ENCODE measurements at places on chromosomes 4 and X.

DNA sequence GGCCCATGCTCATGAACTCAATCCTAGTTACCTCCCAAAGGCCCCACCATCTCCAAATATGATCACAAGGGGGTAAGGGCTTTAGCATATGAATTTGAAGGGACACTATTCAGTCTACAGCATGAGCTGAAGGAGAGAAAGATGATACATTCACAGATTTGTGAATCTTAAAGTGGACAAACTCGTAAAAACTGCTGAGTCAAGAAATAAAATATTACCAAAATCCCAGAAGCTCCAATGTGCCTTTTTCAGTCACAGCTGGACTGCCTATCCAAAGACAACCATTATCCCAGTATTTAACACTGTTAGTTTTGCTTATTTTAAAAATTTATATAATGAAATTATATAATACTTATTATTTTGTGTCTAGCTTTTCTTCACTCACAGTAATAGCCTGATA, 109.0 kb downstream of the CXXC4 start:
- DNase-seq = no peak

GRCh38 chr4:15479089-15479912, 9.6 kb downstream of the CC2D2A start:
- peak; percentile 92 for DNase-seq

DNA sequence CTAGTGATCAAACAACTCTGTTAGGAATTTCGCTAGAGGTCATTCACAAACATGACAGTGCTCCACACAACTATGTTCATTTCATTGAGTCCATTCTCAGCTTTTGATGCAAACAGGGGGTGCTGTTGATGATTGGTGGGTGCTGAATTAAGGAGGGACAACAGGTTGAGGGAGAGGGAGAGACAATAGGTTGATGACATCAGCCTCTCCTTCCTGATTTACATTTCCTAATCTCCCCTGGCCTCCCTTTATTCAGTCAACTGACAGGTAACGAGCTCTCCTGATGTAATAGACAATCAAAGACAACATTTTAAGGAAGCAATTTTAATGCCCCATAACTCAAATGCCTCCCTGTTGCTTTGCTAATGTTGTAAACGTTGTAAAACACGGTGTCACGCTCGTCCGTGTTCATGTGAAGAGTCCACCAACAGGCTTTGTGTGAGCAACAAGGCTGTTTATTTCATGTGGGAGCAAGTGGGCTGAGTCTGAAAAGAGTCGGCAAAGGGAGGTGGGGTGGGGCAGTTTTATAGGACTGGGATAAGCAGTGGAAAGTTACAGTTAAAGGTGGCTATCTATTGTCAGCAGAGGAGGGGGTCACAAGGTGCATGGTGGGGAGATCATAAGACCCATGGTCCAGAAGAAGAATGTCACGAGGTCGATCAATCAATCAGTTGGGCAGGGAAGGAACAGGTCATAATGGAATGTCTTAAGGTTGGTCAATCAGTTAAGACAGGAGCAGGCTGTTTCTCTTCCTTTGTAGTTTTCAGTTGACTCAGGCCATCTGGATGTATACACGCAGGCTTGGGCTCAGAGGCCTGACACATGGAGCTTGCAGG, 4.8 kb upstream of the GAR1 start:
- DNase-seq = no peak

- DNase-seq = peak; percentile 25
Measured at GRCh38 chr4:2923141-2923551, 40.1 kb downstream of the NOP14 start.

GRCh38 chrX:118968031-118968430, 6.4 kb upstream of the LONRF3 start:
- no peak for DNase-seq

DNA sequence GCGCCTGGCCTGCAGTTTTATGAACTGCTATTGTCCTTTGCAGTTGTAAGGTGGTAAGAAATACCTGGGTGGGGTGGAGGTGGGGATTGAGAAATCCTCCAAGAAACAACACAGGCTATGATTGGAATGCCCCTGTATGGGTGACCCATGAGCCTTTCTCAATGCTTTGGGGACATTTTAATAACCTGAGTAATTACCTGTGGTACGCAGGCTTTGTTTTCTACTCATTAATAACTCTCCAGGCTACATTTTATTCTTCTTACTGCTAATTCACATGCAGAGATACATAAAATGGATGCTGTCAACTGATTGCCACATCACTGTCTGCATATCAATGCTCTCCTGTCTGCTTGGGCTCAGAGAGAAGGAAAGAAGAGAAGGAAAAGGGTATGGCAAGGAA, 41.8 kb downstream of the PHEX start:
- DNase-seq = no peak

DNA sequence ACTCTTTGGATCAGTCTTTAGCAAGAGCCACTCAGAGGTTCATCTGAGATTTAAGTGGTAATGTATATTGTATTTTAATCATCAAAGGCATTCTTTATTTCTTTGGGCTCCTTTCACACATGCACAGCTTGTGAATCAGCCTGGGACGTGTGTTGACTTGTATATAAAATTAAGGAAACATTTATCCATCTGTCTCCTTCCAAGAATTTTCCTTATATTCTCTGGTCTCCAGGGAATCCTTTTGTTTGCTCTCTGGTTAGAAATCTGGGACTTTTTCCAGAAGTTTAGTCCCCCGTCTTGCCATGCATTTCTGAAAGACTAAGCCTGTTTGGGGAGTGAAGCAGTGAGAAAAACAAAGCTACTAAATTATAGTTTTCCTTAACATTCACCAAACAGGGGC, 212.3 kb downstream of the DCAF12L2 start:
- DNase-seq = peak; percentile 1

- no peak for DNase-seq
Measured at GRCh38 chrX:153764786-153765137, 713 bp downstream of the PLXNB3 start.

GRCh38 chr4:121198251-121198650, 34.1 kb upstream of the TNIP3 start:
- DNase-seq = no peak

DNA sequence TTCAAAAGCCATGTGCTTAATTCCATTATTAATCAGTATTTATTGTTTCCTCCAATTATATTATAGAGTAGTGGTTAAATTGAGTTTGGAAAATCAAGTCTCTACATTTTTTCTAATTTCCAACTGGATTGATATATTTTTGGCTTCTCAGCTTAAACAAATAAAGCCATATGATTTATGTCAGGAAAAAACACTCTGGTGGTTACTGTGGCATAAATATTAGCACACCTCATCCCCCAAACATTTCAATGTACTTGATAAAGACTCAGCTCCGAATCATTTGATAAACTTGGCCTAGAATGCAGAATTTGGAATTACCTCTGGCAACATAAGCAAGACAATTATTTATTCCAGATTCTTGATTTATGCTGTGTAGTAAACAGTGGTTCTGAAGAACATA, 2313.8 kb downstream of the ARAP2 start:
- DNase-seq = no peak

- DNase-seq = no peak
Measured at GRCh38 chr4:138367942-138368341, 125.8 kb upstream of the SLC7A11 start.

DNA sequence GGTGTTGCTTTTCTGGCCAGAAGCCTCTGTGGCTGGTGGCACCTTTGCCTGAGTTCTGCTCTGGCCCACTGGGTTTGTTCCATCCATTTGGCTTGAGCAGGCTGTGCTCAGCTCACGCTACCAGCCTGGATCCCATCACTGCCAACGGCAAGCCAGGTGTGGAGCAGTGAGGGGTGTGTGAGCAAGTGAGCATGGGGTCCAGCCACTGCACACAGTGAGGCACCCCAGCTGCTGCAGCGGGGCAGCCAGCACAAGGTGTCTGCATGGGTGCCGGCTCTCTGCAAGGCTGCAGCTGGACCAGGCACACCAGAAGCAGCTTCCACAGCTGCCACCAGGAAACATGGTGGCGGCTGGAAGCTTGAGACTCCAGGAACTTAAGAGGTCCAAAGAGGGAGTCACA, 46.8 kb downstream of the ARAP2 start:
- DNase-seq = no peak

GRCh38 chr4:138393886-138394610, 151.9 kb upstream of the SLC7A11 start:
- DNase-seq = no peak

DNA sequence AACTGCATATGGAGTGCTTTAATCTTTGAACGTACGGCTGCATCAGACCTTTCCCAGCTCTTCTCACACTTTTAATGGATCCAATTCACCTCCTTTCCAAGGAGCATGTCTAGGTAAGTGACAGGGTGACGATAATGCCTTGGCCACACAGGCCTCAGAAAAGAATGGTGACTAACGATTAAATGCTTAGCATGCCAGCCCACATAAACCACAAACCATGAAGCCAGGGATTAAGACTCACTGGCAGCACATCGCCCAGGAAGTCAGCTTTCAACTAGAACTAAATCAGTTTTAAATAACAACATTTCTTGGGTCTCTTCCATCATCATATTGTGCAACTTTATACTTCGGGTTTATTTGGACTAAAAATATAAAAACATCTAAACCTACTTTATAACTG, 28.7 kb downstream of the INPP4B start:
- no peak for DNase-seq

GRCh38 chr4:44765116-44765515, 38.8 kb upstream of the GNPDA2 start:
- DNase-seq = no peak

GRCh38 chr4:37101182-37101581, 143.4 kb upstream of the NWD2 start:
- DNase-seq = no peak

DNA sequence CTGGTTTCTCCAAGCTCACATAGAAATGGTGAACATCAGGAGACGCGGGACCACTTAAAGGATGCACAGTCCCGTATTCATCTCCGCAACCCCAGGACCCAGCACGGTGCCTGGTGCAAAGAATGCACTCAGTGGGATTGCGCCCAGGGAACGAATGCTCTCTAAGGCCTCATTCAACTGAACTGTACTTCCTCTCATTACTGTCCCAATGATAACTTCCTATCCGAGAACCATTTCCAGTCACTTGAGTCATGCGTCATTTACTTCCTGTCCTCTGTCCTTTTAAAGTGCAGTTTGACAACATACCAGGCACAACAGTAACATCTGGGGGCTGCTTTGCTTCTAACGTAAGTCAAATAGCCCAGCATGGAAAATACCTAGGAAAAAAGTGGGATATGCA, 75.7 kb downstream of the RBM47 start:
- no peak for DNase-seq

DNA sequence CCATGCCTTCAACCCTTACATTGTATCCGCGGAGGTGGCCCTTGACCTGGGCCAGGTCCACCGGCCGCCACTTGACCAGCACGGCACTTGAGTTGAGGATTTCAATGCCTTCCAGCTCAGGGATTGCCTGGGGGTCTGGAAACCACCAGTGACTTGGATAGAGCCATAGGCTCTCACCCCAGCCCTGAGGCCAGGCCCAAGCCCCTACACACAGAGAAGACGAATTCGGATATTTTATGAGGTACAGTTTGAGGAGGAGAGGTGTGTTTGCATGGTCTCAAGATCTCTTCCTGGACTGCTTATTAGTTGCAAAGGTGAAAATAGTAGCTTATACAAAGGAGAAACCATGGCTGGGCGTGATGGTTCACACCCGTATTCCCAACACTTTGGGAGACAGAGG, 20.3 kb downstream of the L1CAM start:
- DNase-seq = no peak

GRCh38 chr4:24262616-24263015, 321.7 kb downstream of the DHX15 start:
- no peak for DNase-seq

DNA sequence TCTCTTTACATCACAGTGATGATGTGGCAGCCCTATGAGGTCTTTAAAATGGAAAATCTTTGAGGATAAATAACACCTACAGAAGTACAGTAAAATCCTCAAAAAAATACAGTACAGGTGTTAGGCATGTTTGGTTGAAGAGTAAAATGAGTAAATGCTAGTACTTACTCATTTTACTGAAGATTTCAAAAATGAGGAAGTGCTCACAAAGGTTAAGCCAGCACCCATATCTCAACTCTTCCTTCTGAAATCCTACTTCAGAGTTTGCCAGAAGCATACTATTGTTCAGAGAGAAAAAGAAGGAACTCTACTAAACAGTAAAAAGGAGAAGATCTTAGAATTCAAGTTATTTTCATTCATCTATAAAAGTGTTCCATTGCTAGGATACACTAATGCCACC, 130.9 kb downstream of the CBR4 start:
- no peak for DNase-seq

DNA sequence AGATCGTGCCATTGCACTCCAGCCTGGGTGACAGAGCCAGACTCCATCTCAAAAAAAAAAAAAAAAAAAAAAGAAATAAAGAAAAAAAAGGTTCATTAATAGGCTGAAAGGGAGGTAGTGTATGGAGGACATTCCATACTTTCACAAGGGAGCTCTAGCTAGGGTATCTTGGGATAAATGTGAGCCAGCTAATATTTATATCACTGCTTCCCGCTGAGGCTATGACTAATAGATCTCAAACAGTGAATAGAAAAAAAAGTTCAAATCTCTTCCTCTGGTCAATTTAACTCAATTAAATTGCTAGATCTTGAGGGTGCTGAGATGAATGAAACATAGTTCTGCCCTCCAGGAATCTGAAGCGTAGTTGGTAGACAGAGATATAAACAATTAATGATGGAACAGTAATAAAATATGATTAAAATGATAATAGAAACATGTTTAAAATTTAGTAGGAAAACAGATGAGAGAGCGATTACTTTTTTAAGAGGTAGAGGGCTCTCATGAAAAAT, 55.7 kb upstream of the SHISA3 start:
- no peak for DNase-seq

GRCh38 chrX:23811656-23812055, 28.7 kb downstream of the SAT1 start:
- no peak for DNase-seq

DNA sequence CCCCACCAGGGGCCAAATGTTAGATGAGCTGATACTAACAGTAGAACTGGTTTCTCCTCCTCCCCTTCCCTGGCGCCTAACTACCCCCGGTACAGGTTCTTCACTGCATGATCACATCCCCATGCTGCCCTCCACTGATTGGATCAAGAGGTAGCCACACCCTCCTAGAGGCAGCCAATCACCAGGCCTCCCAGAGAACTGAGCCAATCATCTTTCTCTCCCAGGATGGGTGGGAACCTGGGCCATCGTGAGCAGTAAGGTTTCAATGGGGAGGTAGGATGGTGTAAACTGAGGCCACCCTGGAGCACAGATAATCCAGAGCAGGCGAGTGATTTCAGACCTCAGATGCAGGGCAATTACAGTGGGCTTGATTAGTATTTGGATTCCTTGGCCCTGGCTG, 64.2 kb downstream of the PPP2R2C start:
- no peak for DNase-seq

Data from stomach (tissue), 19 donors.